Activated CD4-positive, alpha-beta T cell treated with anti-CD3 and anti-CD28 coated beads, Interleukin-2, amount 50 U/mL, for 4 hours (primary cell): ENCODE measurements at places on chromosomes 3 and 15.

GRCh38 chr3:158093526-158093925 lies 12.7 kb downstream of the SHOX2 start:
- no peak for DNase-seq

GRCh38 chr3:30737743-30738499 lies 131.5 kb downstream of the TGFBR2 start:
- no peak for DNase-seq

- DNase-seq, result no peak
Observed at GRCh38 chr3:113719758-113720157, 23.3 kb upstream of the USF3 start.

GRCh38 chr3:32969656-32970055 lies 18.2 kb downstream of the CCR4 start:
- no peak for DNase-seq

DNA sequence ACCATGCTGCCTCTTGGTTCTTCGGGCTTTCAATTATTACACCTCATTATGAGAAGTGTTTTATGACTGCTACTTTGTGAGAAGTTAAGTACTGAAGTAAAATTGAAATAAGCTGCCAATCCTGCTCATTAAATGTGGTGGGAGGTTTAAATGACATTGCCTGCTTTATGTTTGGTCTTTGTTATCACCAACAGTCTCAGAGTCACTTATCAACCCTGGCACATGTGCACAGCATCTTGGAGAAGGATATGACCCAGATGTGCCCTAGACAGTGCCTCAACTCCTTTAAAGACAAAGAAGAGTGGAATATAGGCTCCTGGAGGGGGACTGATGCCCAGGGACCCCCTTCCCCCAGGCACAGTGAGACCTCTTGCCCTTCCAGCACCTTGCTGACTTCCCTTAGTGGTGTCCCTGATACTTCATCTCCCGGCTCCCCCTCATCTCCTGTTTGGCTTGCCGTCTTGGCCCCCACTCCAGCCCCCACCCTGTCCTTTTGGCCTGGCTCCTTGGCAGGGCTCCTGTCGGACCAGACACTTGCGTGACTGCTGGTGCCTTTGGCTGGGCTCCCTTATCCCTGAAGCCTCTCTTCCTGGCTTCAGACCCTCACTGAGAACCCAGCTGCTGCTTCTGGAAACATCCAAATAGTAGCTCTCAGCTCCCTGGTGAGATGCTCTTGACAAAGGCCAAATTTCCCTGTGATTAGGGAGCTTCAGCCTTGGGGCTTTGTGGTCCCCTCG lies 39.8 kb downstream of the ARHGAP31 start:
- no peak for DNase-seq

DNA sequence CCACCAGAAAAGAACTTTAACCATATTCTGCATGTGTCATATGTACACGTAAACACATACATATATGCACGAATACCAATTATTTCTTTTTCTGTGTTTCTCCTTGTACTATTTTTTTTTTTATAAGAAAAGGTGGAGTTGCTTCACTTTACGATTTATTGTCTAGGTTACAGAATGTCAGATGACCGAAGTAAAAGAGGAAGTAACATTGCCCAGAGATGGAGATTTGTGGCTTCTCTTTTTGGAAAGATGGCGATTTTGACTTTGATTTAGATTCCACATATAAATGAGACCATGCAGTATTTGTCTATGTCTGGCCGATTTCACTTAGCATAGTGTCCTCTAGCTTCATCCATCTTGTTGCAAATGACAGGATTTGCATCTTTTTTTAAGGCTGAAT lies 293.1 kb downstream of the SV2B start:
- no peak for DNase-seq

- DNase-seq, result no peak
Observed at GRCh38 chr3:143671626-143672025, 176.6 kb downstream of the SLC9A9 start.

GRCh38 chr15:63114465-63114864 lies 7.2 kb upstream of the LACTB start:
- DNase-seq, result no peak

DNA sequence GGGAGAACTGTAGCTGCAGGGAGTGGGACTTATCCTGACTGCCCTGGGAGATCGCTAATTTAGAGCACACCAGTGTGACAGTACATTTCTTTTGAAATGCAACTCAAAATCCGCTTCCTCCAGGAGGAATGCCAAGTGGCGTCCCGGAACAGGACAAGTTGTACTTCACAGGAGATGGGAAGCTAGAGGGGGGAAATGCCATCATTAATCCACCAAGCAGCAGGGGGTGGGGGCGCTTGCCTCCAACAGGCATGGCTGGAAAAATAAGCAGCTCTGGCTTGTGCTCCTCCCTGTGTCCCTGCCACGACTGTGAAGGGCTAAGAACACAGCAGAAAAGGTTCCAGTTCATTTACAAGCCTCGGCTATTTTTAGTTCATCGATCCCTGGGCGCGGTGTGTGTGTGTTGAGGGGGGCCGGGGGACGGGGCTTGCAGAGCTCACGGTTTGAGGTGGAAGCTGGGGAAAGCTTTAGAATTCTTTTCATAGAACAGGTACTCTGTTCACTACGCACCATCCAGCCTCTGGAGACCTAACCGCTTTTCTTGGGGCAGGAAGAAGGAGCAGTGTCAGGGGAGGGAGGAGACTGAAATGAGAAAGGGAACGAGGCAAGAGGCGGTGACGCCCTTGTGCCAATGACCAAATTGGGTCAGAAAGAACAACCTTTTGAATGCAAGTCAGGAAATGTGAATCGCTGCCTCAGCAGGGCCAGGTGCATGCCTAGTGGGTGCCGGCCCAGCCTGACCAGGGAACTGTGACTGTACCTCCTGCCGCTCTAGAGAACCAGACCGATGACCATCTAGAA lies 51.8 kb upstream of the DGKG start:
- no peak for DNase-seq

DNA sequence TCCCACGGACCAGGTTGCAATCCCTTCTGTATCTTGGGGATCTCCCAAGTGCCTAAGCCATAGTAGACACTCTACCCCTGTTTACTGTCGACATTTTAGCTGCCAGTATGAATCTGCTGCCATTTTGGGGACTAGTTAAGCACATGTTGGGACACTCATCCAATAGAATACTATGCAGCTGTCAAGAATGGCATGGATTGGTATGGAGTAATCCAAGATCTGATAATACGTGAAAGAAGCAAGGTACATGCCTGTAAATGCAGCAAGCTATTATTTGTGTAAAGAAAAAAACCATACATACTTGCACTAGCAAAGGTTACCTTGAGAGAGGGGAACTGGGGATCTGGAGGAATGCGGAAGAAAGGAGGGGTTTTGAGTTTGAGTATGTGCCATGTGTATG lies 129.3 kb downstream of the SMAD6 start:
- no peak for DNase-seq
